ENCODE measurements at places on chromosomes 6 and 20.

GRCh38 chr6:69917834-69918233, 51.5 kb downstream of the COL19A1 start:
- no peak for DNase-seq

GRCh38 chr20:34127792-34128191, 15.7 kb upstream of the EIF2S2 start:
- DNase-seq = no peak

GRCh38 chr6:131212024-131212423, 76.8 kb downstream of the AKAP7 start:
- no peak for DNase-seq

- DNase-seq = no peak
Measured at GRCh38 chr20:38001173-38001875, 31.9 kb downstream of the TTI1 start.

DNA sequence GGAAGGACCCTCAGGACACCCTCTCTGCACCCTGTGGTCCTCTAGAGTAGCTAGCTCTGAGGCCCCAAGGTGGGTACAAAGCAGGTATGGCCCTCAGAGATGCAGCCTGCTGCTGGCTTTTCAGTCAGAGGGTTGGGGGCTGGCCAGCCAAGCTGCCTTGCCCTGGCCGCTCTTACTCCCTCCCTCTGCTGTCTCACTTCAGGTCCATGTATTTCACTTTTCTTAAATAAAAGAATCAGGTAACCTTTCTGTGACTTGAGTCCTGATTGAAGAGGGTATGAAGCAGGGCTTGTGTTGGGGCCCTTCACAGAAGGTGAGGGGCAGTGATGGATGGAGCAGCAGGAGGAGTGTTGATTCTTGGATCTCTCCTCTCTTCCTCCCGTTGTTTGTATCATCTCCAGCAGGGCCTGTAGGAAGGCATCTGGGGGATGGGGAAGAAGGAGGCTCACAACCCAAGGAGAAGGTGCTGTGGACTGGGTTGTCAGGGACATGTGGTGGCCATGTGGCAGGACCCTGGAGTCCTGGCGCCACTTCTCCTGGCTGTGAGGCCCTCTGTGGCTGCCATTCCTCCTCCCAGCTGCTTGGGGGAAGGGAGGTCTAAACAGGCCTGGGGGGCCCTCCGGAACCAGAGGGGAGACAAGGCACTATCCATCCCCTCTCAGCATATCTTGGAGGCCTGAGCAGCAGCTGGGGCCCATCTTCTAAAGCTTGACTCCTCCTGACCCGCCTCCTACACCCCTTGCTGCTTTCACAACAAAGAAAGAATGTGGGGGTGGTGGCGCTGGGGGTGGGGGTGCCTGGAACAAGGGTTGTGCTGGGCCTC, 1.1 kb upstream of the PTK7 start:
- no peak for DNase-seq

DNA sequence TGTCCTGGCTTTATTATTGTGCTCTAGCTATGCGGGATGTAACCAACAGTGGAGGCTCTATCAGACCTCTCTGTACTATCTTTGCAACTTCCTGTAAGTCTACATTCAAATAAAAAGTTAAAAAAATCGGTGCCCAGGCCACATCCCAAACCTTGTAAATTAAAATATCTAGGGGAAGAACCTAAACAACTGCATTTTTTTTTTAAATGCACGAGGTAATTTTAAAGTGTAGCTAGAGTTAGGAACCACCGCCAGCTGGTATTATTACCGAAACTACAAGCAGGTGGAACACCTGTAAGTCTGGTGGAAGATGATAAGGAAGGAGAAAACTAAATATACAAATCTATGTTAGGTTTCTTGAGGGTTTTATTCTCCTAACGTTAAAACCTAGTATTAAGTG, 34.5 kb upstream of the ID4 start:
- no peak for DNase-seq

DNA sequence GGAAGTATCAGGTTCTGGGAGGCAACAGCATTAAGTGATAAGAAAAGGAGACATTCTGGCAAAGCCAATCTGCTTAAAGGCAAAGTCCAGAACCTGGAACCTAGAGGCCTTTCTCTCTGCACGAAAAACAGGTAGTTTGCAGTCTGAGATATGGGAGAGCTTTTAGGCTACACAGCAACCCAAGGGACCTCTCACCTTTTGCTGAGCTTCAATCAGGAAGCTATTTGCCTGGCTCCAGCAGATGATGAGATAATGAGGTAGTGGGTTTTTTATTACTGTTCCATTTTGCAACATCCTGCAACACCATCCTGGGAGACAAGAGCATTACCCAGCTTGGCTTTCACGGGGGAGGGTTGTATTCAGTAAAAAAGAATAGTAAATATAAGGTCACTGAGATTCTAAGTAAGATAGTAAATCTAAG, 143.1 kb downstream of the ADGRG6 start:
- DNase-seq = no peak

Data from central memory CD4-positive, alpha-beta T cell (primary cell).